ENCODE measurements at places on chromosomes 3 and 15. TPM values are rescaled to one million over a fixed set of nuclear protein-coding genes. Genes with fewer than 3 reads are reported as not detected.

The IFT57 gene
- polyA plus RNA-seq: 77.3 TPM

The ITGA11 gene
- polyA plus RNA-seq: 1.2 TPM

The ADAMTS17 gene
- 0.09 TPM for polyA plus RNA-seq

The CADPS gene
- polyA plus RNA-seq: 49.2 TPM

The CPB1 gene
- polyA plus RNA-seq: not detected

The PXYLP1 gene
- 11.0 TPM for polyA plus RNA-seq

The FANCD2OS gene
- polyA plus RNA-seq: not detected

The POMGNT2 gene
- 18.4 TPM for polyA plus RNA-seq

The GPR62 gene
- 0.94 TPM for polyA plus RNA-seq

The PTX3 gene
- 0.71 TPM for polyA plus RNA-seq

The P4HTM gene
- polyA plus RNA-seq: 60.4 TPM

The ARRDC4 gene
- polyA plus RNA-seq: 25.2 TPM

The SIN3A gene
- polyA plus RNA-seq: 28.4 TPM

The KBTBD13 gene
- polyA plus RNA-seq: 5.0 TPM

The C2CD4B gene
- polyA plus RNA-seq: not detected

The GNAI2 gene
- polyA plus RNA-seq: 255 TPM

The MNS1 gene
- polyA plus RNA-seq: 1.4 TPM

The SH3GL3 gene
- 52.4 TPM for polyA plus RNA-seq

The EXD1 gene
- not detected for polyA plus RNA-seq

The CHRNB4 gene
- 0.67 TPM for polyA plus RNA-seq

The ZMYND10 gene
- polyA plus RNA-seq: 1.8 TPM

The ALDH1A3 gene
- polyA plus RNA-seq: not detected

The MINDY4B gene
- not detected for polyA plus RNA-seq

The FMN1 gene
- 0.53 TPM for polyA plus RNA-seq

The FHIT gene
- polyA plus RNA-seq: 31.2 TPM

The GPR27 gene
- 23.8 TPM for polyA plus RNA-seq

The SOX2 gene
- polyA plus RNA-seq: not detected

The PRR20G gene
- polyA plus RNA-seq: not detected

The TAGLN3 gene
- polyA plus RNA-seq: 1.6 TPM

The ITIH4 gene
- 1.7 TPM for polyA plus RNA-seq

The NLGN1 gene
- polyA plus RNA-seq: 5.3 TPM

The UTS2B gene
- 0.81 TPM for polyA plus RNA-seq

The ENTPD3 gene
- 1.1 TPM for polyA plus RNA-seq

The IP6K1 gene
- polyA plus RNA-seq: 30.1 TPM

The CCRL2 gene
- 10.4 TPM for polyA plus RNA-seq

The NME9 gene
- 2.9 TPM for polyA plus RNA-seq

The ZCWPW2 gene
- polyA plus RNA-seq: 2.4 TPM

The ROBO1 gene
- polyA plus RNA-seq: 29.3 TPM

The SAMMSON gene
- polyA plus RNA-seq: not detected

The GOLGA6D gene
- not detected for polyA plus RNA-seq

The TM6SF1 gene
- 1.8 TPM for polyA plus RNA-seq

The C15orf62 gene
- polyA plus RNA-seq: 2.8 TPM

The CSPG5 gene
- 2.9 TPM for polyA plus RNA-seq

The P2RY13 gene
- polyA plus RNA-seq: 0.07 TPM

The RASGRP1 gene
- polyA plus RNA-seq: 6.3 TPM

The C15orf39 gene
- 8.6 TPM for polyA plus RNA-seq

The PARP16 gene
- polyA plus RNA-seq: 24.4 TPM

The SGO1 gene
- 10.1 TPM for polyA plus RNA-seq

The CDHR4 gene
- polyA plus RNA-seq: 0.27 TPM

The RYK gene
- polyA plus RNA-seq: 75.5 TPM

The RBP2 gene
- 0.26 TPM for polyA plus RNA-seq

The ADGRG7 gene
- polyA plus RNA-seq: 49.4 TPM

The SAMD7 gene
- polyA plus RNA-seq: not detected

The UACA gene
- 297 TPM for polyA plus RNA-seq

Data from cardiac muscle cell (in vitro differentiated cells and primary cell).